ENCODE measurements at places on chromosomes 16 and 17.

GRCh38 chr17:13384626-13385025 is 217.1 kb downstream of the HS3ST3A1 start:
- no peak for DNase-seq

GRCh38 chr16:66926961-66927436 is 1.7 kb upstream of the RRAD start:
- no peak for DNase-seq

DNA sequence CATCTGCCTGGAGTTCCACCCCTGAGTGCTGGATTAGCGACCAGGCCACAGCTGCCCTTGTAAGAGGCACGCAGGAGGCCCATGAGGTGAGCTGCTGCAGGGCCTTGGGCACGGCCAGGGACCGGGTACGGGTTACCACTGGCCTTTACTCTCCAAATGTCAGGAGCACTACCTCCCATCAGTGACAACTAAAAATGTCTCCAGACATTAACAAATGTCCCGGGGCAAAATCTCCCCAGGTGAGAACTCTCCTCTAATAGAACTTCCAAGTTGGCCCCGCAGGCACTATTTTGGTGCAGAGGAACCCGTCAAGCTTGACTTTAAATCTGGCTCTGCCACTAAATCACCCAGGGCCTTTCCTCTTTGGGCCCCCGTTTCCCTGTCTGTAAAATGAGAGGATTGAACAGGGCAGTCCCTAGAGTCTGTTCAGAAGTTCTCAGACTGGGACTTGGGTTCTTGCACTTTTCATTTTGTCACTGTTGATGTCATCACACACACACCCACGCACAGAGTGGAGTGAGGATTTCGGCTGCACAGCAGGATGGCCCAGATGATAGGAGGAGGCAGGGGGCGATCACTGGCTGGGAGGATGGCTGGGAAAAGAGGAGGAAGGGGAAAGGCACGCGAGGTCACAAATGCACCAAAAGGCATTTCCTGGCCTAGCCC is 24.5 kb upstream of the MAPT start:
- DNase-seq = no peak

- no peak for DNase-seq
These were observed 4.3 kb upstream of the METRN start for GRCh38 chr16:710500-711075.

DNA sequence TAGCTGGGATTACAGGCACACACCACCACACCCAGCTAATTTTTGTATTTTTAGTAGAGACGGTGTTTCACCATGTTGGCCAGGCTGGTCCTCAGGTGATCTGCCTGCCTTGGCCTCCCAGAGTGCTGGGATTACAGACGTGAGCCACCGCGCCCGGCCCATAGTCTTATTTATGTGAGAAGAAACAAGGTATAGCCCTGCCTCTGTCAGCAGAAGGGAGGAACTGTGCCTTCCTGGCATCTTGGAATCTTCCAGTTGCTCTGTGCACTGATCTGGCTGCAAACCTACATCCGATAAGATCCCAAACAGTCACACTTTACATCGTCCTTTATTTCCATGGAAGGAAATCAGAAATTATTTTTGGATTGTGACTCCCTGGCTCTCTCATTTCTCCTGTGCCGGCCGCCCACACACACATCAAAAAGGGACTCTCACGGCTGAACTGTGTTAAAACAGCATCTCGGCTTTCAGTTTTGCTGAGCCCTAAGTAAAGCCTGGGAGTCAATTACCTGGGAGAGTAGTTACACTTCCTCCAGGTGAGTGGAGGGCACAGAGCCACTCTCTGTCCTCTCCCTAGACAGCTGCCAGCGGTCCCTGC is 23.3 kb downstream of the WIPI1 start:
- no peak for DNase-seq

DNA sequence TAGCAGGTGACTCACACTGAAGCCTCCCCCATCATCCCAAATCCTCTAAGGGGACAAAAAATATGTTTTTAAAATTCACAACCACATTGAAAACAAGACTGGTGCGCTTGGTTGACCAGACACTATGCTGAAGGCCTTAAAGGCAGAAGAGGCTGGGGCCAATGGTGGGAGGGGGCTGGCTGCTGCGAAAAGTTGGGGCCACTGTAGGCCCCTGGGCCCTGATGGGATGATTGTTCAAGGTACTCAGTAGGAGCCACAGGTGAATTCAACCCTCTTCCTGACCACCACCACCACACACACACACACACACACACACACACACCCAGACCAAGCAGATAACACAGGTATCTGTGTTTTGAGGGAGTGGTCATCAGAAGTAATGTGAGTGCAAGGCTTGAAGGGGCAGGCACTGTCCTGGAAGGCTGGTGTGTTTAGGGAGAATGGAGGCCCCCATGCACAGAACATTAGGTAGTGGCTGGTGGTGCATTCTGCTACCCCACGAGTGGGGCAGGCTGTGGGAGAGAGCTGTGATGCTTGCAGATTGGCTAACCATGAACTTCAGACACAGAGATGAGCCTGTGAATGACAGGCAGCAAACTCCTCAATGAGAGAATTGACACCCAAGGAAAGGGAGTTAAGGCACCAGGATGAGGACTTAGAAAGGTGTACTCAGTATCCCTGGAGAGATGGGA is 55.0 kb downstream of the NT5M start:
- DNase-seq = no peak

- no peak for DNase-seq
These were observed 76.0 kb downstream of the ABCC1 start for GRCh38 chr16:16025214-16025968.

DNA sequence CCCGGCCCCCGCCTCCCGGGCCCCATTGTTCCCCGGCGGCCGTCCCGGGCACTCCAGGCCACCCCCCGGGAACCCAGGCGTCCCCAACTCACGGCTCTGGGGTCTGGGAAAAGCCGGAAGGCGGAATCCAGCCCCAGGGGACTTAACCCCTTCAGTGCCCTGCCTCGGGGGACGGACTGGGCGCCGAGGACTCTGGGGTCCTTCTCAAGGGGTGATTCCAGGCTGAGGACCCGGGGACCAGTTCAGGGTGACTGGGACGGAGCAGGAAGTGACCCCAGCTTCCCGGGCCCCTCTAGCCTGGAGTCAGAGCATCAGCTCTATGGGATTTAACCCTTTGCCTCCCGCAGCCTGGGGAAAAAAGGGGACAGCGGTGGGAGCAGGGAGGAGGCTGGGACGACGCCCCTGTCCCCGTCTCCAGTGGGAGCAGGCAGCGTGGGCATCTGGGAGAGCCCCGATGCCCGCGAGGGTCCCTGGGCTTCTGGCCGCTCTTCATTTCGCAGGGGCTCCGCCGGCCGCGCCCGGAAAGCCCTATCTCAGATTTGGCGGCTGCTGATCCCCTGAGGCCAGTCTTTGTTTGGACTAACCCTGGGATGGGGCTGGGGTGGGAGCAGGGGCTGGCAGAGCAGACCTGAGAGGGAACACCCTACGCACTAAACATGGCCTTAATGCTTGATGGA is at the start of gene ZNF629:
ZNF629 (minus strand) TSS at position 270 of the 677 bp plus-strand sequence. CDS start 2,723 bp downstream, outside the sequence.
- DNase-seq = peak; percentile 75

DNA sequence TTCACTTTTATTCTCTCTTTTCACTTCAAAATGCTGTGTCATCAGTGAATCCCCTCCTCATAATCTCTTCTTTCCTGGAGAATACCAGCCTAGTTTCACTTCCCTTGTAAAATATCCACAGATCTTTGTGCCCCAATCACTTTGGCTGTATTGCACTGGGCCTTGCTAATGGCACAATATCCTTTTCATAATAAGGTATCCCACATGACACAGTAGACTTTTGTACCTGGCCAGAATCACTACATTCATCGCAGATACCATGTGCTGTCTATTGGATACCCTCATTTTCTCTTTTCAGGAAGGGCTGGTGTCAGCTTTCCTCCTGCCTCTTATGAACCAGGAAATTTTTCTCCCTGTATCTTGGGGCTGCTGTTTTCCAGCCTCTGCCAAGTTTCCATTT is 25.7 kb upstream of the TOX3 start:
- no peak for DNase-seq

GRCh38 chr17:65230040-65230439 is 92.9 kb downstream of the RGS9 start:
- DNase-seq = no peak

DNA sequence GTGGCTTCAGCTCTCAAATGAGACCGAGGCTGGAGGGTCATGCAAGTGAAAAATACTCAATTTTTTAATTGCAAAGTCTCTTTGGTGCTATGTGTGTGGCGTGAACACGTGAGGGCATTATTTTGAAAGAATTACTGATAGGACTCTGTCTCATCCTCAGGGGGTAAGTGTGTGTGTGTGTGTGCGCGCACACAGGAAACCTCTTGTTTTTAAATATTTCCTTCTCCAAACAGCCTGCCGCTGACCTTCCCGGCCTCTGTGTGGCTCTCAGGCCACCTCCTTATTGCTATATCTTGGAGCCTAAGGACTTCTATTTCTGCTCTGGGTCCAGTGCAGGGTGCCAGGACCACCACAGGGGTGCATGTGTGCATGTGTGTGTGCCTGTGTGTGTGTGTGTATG is 99.7 kb downstream of the CMIP start:
- no peak for DNase-seq

DNA sequence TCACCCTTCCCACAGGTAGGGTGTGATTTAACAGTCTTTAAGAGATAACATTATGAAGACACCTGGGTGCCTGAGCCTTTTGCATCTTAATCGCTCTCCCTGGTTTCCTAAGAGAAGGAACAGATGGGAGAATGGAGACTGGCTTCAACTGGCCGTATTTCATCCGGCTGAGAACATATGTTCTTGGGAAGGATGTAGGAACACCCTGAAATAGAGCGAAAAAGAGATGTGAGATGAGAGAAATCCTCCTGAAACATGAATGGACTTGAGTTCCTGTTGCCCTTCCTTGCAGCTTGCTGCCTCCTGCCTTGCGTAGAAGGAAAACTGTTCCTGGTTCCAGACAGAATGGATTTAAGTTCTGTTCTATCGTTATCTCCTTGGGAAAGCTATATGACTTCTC is 385.4 kb upstream of the RBFOX1 start:
- DNase-seq = no peak

GRCh38 chr16:4795828-4796572 is 831 bp downstream of the SMIM22 start:
- DNase-seq = no peak

DNA sequence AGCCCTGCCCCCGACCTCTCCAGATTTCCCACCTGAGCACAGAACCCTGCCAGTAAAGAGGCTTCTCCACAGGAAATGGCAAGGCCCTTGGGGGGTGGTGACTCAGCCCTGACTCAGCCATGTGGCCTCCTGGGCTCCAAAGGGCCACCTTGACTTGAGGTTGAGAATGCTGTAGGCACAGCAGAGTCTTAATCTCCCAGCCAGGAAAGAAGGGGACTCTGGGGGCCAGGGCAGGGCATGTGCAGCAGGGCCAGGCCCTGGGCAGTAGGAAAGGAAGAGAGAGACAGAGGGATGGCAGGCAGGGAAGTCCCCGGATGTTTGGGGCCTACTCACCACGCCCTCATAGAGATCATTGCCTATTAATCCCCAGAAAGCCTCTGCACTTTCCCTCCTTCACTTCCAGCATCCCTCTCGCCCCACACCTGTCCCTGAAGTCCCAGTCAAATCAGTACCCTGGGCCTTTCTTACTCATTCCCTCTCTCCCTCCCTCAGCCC is 4.8 kb upstream of the ITGA3 start:
- no peak for DNase-seq

DNA sequence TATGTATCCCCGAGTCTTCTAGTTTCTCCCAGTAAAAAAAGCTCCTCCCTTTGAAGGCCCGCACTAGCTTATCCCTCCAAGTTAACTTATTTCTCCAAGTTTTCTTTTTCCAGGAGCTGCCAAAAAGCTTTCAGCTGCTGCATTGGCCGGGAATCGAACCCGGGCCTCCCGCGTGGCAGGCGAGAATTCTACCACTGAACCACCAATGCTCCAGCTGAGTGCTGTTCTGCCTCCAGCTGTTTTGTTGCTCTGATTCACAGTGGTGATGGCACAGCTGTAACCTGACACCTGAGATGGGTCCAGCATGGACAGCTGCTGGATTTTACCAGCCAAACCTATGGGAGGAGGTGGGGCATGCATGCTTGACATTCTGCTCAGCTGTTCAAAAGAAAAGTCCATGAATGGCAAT is 22.1 kb downstream of the VAC14 start:
- peak; percentile 38 for DNase-seq

GRCh38 chr16:19851476-19851875 is 33.2 kb downstream of the GPRC5B start:
- DNase-seq = no peak

GRCh38 chr17:41970901-41971331 is 4.3 kb downstream of the CNP start:
- DNase-seq = no peak

DNA sequence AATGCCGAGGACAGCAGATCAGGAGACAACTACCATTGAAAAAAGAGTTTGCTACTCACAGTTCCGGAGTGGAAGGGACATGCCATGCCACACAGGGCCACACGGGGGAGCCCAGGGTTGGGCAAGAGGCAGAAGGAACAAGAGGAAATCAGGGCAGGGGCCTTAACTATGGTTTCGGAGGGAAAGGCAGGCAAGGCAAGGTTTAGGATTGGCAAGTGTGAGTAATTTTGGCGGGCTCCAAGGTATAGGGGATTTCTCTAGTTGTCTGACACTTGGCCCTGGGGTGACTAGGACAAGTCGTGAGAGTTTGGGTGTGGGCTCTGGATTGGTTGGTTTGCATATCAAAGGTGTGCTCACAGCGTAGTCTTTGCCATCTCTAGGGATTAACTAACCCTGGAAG is 27.0 kb upstream of the NTN1 start:
- DNase-seq = peak; percentile 44

- no peak for DNase-seq
These were observed 25.7 kb downstream of the ZC3H18 start for GRCh38 chr16:88595921-88596320.

- no peak for DNase-seq
These were observed 170.2 kb downstream of the TOX3 start for GRCh38 chr16:52376676-52377280.

DNA sequence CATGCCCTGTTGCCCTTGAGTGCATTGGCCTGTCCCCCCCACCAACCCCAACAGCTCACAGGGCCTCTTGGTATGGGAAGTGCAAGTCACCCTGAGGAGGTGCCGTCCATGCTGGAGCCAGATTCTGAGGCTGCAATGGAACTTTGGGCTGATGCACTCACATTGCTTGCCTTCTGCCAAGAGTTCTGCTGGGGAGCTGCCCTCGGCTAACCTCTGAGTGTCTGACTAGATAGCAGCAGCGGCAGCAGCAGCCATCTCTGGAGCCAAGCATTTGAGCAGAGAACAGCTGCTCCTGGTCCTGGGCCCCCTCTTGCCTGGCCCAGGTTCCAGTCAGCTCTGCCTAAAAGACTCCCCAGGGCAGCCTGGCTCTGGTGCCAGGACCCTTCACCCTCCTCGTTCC is 61.5 kb downstream of the GNAO1 start:
- peak; percentile 25 for DNase-seq

All from body of pancreas (tissue), 4 donors.